Activated naive CD4-positive, alpha-beta T cell treated with anti-CD3 and anti-CD28 coated beads, Interleukin-2, amount 50 U/mL, for 72 hours (primary cell): ENCODE measurements at places on chromosomes 6 and 20.

DNA sequence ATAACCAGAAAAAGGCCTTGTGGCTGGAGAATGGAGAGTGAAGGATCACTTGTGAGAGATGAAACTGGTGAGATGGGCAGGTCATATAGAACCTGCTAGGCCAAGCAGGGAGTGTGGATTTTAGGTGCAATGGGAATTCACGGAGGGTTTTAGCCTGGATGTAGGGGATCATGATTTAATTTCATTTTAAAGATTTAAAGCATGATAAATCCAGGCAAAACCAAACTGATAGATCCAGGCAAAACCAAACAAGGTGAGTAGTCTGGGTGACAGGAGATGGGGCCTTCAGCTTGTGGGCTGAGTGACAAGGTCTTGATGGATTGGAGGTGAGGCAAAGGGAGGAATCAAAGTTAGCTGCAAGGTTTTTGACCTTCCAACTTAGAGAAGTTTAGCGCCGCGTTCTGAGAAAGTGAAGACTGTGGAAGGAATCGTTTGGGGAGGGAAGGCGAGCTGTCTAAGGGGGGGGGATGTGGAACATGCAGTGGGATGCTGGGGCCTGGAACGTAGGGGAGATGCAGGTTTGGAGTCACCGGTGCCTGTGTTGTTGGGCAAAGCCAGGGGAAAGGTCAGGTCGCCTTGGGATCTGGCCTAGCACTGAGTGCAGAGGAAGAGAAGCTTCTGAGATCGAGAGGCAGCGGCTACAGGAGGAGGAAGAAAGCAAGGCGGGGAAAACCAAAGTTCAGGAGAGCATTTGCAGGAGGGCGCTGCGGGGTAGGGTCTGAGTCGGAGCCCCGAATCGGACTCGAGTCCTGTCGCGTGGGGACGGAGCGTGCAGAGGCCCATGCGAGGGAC lies 1.3 kb upstream of the PLCG1 start:
- DNase-seq, result no peak

DNA sequence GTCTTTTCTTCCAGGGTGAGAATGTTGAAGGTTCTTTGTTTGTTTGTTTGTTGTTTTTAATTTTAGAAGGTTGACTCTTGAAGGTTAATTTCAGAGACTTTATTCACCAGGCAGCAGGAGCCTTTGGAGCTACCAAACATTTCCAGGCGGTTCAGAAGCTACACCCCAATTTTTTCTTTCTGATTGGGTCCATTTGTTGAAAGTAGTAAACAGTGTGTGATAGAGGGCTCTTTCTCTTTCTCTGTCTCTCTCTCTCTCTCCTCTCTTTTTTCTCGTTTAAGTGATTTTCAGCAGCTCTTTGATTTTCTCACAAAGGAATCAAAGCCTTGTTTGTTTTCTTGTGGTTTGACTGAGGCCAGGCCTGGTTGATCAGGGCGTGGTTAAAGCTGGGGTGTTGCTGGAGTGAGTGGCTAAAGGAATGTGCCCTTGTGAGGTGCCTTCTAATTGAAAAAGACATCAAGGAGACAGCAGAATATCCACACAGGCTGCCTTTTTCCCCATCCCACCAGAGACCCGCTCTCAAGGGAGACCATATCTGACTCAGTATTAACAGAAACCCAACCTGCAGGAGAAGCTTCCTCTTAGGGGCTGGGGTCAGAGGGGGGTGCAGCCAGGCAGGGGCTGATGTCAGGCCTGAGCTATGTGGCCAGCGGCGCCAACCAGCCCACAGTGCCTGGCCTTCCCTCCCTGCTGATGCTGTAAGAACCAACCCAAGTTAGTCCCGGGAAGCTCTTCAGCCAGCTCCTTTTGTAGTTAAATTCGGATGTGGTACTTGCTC lies 40.4 kb upstream of the NAA20 start:
- no peak for DNase-seq

DNA sequence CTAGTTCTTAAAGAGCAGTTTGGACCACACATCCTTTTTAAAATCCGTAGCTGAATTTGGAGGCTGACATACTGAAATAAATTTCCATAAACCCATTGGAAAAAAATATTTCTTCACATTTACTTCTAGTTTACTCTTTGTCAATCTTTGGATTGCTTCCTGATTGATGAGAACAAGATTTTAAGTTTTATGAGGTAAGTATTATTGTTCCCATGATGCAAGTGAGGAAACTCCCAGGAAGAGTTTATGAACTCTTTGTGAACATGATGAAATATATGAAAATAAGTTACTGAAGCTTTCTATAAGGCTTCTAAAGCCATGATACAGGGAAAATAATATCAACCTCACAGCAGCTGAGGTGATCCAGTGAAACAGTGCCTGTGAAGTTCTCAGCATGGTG lies 320.0 kb downstream of the GJA1 start:
- DNase-seq, result no peak

- no peak for DNase-seq
Observed at GRCh38 chr6:29633534-29633905, 537 bp upstream of the GABBR1 start.

GRCh38 chr20:41116282-41116956 lies 20.9 kb upstream of the PLCG1 start:
- no peak for DNase-seq

DNA sequence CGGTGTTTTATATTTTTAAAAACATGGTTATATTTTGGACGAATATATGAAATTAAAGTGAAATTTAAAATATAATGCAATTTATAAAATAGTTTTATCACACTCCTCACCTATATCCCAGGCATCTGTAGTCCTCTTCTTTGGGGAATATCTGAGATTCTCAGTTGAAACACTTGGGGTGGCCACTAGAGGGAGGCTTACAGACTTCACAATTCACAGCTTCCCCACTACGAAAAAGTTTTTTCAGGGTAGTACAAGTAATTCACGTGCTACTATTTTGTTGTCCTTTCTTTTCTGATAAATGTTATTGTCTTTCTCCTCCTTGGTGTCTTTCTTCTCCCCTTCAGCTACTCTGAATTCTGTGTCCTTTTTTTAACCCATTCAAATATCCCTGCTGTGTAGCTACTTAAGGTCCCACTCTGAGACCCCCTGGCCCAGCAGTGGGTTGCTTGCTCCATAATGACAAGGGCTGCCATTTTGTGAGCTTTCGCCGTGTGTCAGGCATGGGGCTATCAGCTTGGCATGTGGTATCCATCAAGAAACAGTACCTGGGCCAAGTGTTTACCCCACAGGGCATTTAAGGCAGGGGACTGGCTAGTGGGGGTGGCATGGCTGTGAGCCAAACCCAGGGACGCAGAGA lies 43.6 kb upstream of the PHACTR3 start:
- no peak for DNase-seq

DNA sequence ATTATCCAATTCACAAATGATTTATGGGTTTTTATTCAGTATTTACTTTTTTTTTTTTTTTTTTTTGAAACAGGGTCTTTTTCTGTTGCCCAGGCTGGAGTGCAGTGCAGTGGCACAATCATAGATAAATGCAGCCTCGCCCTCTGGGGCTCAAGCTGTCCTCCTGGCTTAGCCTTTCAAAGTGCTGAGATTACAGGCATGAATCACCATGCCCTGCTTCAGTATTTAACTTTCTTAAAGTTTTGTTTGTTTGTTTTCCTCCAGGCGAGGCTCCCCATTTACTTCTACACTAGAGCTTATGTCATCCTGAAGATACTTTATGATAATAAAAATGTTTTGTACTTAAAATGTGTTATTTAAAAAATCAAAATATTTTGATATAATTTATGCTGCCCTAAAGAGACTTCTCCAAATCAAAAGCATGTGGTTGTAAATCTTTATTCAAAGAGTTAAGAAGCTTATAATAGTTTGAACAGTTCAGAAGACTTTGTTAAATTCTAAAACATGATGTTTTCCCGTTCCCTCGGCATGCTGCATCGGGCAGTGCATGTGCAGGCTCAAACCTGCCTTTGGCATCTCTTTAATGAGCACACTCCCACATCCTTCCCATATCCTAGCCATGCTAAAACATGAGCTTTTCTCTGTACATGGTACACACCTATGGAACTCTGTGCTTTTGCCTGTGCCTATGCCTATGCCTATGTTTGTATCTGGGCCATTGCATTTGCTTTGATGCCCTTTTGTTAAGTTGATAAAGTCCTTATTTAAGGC lies 11.0 kb downstream of the SMPDL3A start:
- DNase-seq, result no peak
